Inflammatory macrophage treated with lipopolysaccharide for 1 hour (primary cell): ENCODE measurements at places on chromosomes 3 and 15.

DNA sequence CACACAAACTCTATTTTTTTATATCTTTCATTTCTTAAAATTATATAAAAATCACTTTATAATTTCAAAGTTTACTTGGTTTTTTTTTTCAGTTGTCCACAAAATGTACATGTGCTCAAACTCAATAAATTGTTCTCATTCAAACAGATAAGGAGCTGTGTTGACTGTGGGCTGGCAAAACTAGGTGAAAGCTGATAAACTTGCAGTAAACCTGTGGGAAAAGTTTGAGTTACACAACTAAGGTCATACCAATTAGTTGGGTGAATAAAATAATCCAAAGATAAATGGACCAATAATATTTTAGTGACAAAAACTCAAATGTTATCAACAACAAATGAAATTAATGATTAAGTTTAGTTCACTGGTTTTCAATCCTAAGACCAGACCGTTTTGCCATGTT is 12.6 kb upstream of the UPK1B start:
- no peak for DNase-seq

GRCh38 chr15:48596415-48596814 is 49.1 kb downstream of the FBN1 start:
- no peak for DNase-seq

- peak; percentile 85 for DNase-seq
Observed at GRCh38 chr3:50352781-50353180, 2.1 kb downstream of the CYB561D2 start.

DNA sequence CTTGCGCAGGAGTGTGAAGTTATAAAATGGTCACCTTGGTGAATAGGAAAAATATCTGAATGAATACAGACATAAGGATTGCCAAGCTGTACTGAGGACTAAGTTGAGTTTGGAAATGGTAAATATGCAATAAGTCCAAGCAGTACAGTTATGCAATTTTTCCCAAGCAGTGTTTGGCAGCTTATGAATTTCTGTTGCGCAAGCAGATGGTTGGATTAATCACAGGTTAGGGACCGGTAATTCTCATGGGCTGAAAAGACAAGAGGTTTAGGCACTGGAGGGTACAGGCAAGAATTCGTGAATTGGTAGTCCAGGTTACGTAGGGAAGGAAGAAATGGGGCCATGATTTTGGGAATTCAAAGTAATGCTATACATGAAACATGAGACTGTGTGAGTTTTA is 210.3 kb downstream of the RAP2B start:
- DNase-seq, result peak; percentile 28

DNA sequence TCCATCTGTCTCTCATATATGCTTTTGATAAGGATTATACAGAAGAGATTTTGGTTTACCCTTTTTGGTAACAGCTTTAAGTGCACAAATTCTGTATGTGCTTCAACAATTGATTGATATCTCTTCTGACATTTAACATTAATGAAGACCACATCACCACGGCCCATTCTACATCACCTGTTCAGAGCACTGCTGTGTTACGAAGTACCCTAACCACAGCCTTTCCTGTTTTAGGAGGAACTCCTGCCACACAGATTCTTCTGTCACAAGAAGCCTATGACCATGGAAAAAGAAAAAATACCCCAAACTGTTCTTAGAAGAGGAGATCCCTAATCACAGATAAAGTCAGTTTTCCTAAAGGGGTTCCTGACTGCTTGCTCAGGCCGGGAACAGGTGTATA is 170.1 kb downstream of the NSUN3 start:
- DNase-seq, result no peak

- DNase-seq, result peak; percentile 60
Observed at GRCh38 chr3:23161896-23162570, 41.1 kb upstream of the UBE2E2 start.

DNA sequence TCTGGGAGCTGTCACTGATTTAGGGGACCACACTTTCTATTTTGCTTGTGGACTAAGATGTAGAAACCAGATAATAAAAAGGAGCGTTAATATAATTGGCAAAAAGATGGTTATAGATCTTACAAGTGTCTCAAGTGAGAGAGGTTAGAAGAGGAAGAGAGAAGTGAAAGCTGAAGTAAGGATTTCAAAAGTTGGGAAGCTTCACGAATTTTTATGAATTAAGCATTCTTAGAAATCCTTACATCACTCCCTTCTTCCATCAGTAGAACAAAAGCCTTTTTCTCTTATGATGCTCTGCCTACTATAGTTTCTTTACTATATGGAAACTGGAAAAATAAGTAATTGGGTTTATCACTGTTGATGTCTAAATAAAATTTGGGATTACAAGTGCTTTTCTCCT is 146.5 kb downstream of the FNDC3B start:
- peak; percentile 82 for DNase-seq

DNA sequence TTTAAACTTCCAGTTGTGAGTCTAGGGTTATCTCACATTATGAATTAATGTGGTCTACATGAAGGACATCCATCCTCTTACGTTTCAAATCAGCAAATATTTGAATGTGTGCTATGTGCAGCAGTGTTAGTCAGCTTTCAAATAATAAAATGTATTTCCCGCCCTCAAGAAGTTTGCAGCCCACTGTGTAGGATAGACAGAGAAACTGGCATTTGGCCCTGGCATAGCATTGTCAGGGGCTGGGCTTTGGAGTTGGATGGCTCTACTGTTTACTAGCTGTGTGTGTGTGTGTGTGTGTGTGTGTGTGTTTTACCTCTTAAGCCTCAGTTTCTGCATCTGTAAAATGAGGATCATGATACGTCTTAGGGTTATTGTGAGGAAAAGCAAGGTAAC is 400.5 kb upstream of the C2CD4B start:
- no peak for DNase-seq
